ENCODE measurements at places on chromosomes 7 and 10.

GRCh38 chr7:157839672-157840167 lies 502.9 kb downstream of the DNAJB6 start:
- no peak for DNase-seq

GRCh38 chr7:88638583-88638982 lies 120.9 kb upstream of the ZNF804B start:
- no peak for DNase-seq

- no peak for DNase-seq
These were observed 14.6 kb downstream of the CHST12 start for GRCh38 chr7:2417981-2418481.

DNA sequence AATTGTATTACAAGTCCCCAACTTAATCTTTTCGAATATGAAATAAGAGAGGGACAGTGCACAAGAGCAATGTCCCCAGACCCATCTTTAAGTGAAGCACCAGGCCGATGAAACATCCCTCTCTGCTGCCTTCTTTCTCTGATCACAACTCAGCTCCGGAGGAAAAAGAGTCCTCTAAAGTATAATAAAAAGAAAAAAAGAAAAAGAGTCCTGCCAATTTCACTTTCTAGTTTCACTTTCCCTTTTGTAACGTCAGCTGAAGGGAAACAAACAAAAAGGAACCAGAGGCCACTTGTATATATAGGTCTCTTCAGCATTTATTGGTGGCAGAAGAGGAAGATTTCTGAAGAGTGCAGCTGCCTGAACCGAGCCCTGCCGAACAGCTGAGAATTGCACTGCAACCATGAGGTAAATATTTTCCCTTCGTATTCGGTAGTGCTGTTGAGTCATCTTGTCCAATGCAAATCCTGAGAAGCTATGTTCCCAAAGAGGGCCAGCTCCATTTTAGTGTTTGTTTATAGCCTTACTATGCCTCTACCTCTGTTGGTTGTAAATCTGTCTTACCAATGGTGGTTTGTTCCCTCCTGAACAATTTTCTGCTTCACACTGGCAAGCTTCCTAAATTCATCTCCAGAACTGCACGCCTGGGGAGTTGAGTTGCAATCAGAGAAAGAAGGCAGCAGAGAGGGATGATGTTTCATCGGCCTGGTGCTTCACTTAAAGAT lies at the start of gene IFIT2:
TSS of gene IFIT2 (plus strand) at position 326 of the 725 bp plus-strand sequence. CDS start at position 404, 78 bp downstream.
- DNase-seq: no peak

GRCh38 chr7:116911801-116912200 lies 41.5 kb upstream of the ST7 start:
- no peak for DNase-seq

- no peak for DNase-seq
These were observed 591.4 kb downstream of the PARD3 start for GRCh38 chr10:34223658-34224057.

DNA sequence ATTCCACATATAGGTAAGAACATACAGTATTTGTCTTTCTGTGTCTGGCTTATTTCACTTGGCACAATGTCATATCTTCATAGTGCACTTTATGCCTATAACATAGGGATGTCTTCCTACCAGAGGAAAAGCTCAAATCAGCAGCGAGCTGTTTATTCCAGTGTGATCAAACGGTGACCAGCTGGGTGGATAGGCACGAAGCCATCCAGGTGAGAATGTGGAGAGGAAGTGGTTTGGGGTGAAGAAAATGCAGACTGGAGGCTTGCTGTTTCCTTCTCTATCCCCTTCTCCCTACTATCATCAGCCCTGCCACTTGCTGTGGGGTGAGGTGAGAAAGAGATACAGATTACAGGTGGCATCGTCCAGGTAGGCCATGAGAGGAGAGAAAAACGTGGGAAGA lies 52.4 kb downstream of the CHCHD3 start:
- no peak for DNase-seq

- no peak for DNase-seq
These were observed 39.5 kb downstream of the RSU1 start for GRCh38 chr10:16777473-16778370.

- DNase-seq: no peak
These were observed 453.5 kb downstream of the AUTS2 start for GRCh38 chr7:70051726-70052125.

DNA sequence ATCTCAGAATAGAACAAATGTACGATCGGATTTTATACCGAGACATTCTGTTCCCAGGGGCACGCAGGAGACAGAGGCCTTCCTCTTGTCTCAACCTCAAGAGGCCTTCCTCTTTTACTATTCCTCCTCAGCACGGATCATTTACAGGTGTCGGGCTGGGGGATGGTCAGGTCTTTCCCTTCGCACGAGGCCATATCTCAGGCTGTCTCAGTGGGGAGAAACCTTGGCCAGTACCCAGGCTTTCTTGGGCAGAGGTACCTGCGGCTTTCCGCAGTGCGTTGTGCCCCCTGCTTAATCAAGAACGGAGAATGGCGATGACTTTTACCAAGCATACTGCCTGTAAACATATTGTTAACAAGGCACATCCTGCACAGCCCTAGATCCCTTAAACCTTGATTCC lies 44.2 kb downstream of the FANK1 start:
- no peak for DNase-seq

- no peak for DNase-seq
These were observed 577 bp upstream of the DDX21 start for GRCh38 chr10:68955355-68955831.

GRCh38 chr10:61271127-61271780 lies 181.9 kb downstream of the TMEM26 start:
- no peak for DNase-seq

- DNase-seq: no peak
These were observed 8.0 kb upstream of the HSPB1 start for GRCh38 chr7:76294344-76295024.

- DNase-seq: no peak
These were observed 1077.8 kb downstream of the KCNMA1 start for GRCh38 chr10:76559892-76560220.

DNA sequence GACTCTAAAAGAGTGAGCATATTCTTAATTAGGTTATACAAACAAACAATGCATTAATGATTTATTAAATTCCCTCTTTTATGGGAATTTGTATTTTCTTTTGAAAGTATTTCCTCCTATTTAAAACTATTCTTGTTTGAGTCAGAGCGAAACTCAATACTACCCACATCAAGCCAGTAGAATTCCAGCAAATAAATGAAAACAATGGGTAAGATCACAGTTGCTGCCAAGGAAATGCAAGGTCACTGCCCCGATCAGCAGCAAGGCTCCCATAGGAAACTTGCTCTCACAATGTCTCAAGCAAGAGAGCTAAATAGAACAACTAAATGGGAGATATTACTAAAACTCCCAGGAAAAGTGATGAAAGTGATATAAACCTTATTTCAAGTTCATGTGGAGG lies 206.3 kb downstream of the THSD7A start:
- no peak for DNase-seq

- no peak for DNase-seq
These were observed 50.4 kb downstream of the VKORC1L1 start for GRCh38 chr7:65923316-65923715.

- DNase-seq: no peak
These were observed 924.7 kb upstream of the CELF2 start for GRCh38 chr10:10093021-10093420.

- no peak for DNase-seq
These were observed 348.0 kb downstream of the SORCS1 start for GRCh38 chr10:106816318-106817085.

DNA sequence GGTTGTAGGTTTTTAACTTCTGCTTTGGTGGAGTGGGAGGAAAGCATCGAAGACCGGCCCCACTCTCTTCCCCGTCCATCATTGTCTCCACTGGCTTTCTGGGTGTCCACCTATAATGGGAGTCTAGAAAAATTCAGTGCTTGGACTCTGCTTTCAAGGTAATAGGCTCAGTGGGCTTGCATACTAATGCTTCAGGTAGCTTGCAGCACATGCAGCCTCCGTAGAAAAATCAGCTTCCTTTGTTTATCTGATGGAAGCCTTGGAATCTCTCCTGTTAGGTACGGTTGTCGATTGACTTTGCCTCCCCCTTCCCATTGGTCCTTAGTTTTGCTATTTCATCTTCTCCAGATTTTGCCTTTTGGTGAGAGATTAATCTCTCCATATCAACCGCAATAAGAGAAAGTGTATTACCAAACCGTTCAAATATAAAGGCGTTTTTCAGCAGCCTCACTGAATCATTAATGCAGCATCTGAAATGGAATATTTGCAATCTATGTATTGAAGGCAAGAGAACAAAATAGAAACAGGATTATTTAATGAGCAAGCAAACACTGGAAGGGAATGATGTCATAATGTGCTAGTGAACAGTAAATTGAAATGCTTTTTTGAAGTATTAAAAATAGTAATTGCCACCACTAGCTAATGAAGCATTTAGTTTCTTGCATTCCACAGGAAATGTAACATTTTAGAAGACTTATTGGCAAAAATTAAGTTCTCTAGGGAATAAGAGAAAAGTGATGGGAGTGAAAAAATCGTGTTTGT lies 944 bp downstream of the AVL9 start:
- no peak for DNase-seq

DNA sequence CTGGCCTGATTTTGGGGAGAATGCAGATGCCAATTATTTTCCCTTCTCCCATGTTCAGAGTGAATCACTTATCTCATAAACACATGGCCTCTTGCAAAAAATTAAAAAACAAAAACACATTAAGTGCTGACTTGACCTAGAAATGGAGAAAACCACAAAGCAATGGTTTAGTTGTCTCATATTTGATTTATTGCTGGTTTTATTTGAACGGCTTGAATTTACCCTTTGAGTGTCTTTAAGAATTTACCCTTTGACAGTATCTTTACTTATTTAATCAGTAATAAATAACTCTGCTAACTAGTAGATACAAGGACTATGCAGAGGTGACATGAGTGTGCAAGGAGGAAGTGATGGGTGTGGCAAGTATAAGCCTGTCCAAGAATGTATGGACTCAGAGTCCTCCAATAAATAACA lies 68.1 kb upstream of the GSDME start:
- DNase-seq: no peak

- no peak for DNase-seq
These were observed at the start of gene MOGAT3 for GRCh38 chr7:101200862-101201599. Gene MOGAT3, minus strand, starts transcription at chr7:101201036. Its CDS starts 182 bp downstream, at chr7:101200854.

GRCh38 chr10:5588603-5589002 lies 63.8 kb downstream of the CALML3 start:
- DNase-seq: no peak

- DNase-seq: no peak
These were observed 34.7 kb downstream of the IMMP2L start for GRCh38 chr7:111527545-111527944.
